ENCODE measurements at places on chromosomes 3 and 15.

DNA sequence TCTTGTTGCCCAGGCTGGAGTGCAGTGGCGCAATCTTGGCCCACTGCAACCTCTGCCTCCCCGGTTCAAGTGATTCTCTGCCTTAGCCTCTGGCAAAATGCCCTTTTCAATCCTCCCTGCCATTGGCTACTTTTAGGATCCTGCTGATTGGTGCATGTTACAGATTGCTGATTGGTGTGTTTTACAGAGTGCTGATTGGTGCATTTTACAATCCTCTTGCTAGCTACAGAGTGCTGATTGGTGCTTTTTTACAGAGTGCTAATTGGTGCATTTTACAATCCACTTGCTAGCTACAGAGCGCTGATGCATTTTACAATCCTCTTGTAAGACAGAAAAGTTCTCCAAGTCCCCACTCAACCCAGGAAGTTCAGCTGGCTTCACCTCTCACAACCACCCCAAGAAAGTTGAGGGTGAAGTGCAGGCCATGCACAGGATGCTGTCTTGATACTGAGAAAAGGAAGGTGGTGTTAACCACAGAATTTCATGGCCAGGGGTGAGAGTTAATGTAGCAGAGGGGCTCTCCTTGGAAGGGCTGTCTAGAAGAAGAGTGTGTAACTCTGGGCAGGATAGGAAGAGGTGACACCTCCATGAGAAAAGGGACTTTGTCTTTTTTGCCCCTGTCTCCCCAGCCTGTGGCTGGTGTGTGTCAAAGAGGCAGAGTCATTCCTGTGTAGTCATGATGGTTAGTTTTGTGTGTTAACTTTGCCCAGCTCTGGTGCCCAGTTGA lies 145.9 kb downstream of the APBA2 start:
- DNase-seq, result no peak

DNA sequence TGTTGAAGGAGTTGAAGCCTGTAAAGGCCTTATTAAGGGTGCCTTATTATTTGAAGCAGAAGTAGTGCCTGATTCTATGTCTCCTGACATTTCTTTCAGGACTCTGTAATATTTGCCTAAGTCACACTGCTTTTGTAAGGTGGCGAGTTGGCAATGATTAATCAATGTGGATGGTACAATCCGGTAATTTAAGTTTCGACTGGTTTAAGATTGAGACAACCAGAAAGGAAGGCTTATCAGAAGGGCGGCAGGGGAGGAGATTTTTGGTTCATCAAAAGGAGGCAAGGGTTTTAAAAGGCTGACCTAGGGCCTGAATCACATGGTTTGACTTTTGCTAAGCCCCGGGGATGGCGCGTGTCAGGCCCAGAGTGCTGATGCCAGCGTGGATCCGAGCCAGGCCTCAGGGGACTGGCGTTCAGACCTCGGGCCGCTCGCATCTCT lies 830 bp upstream of the RNF13 start:
- DNase-seq, result no peak

DNA sequence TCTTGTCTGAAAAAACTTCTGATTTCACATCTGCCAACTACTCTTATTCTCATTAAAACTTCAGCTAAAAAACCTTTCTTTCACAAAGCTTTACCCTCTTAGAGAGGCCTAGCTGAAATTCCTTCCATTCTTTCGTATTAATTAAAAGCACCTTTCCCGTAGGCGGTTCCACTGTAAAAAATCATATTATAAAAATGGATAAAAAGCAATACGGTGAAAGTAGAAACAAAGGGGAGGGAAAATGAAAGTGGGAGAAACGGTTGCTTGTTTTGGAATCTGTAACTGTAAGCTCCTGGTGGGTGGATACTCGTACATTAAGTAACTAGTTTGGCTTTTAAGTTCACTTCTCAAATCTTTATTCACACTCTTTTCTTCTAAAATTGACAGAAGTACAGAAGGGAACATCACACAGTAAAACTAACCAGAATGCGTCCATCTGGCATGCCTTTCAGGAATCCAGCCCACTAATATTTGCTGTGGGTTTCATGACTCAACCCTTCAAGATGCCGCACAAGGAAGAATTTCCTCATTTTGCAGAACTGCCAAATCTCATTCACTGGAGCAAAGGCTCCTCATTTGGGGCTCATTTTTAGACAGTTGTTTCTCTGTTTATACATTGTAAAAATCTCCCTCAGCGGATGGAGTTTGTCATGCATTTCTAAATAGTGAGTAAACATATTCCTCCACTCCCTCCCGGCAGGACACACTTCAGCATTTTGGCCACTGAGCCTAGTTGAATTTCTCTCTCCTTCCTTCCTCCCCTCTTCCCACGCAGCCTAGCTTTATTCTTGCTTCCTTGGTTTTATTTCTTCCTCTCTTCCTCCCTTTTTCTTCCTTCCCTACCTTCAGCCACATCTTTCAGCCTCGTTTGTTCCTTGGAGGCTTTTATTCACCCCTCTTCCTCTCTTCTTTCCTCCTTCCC lies 419.5 kb upstream of the NAALADL2 start:
- peak; percentile 4 for DNase-seq

GRCh38 chr15:47890397-47891150 lies 173.3 kb downstream of the SEMA6D start:
- DNase-seq, result no peak

GRCh38 chr15:51888593-51889195 lies 59.2 kb downstream of the TMOD3 start:
- DNase-seq, result no peak

DNA sequence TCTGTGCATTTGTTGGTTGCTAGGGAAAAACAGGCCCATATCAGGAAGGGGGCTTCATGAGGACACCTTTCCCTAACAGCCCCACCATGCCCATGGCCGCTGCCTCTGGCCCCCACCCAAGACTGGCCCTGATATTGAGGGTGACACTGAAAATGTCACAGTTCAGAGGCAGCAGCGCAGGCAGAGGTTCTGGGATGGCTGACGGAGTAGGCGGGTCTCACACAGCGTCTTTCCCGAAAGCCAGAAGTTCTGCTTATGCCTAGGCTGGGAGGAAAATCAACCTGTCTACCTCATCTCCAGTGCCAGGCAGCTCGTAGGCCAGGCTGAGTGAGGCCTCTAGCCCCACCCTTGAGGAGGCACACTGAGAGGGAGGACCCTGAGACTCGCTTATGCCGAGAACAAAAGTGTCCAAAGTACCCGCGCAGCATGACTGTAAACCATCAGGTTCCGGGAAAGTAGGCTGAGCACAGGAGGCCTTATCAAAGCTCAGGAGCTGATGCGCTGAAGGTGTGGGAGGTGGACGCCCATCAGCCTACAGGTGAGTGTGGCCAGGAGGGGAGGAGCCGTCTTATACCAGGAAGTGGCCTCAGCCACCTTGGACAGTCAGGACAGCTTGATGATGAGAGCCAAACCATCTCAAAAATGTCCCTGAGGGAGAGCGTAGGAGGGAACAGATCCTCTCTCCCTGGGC lies 27.5 kb downstream of the GRAMD2A start:
- no peak for DNase-seq

- no peak for DNase-seq
Observed at GRCh38 chr15:75647370-75648155, at the start of gene SNX33. TSS of gene SNX33 (plus strand) at chr15:75647912. CDS start at chr15:75649103, 1,191 bp downstream.

- DNase-seq, result no peak
Observed at GRCh38 chr3:58062472-58062871, 54.2 kb downstream of the FLNB start.

DNA sequence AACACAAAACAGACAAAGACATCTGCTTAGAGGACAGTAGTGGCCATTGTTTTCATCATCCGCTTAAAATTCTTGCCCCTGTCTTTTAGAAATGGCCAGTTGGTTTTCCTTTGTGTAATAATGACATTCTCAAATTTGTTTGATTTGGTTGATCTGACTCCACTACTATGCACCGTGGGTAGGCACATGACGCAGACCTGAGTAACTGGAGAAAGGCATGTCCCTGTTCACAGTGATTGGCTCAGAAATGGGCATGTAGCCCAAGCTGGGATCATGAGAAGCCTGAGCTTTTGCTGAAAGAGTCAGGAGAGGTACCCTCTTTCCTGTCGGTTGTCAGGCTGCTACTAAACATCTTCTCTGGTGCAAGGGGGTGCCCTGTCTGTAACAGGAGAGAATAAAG lies 36.6 kb upstream of the MAGI1 start:
- no peak for DNase-seq

- no peak for DNase-seq
Observed at GRCh38 chr15:60772395-60773120, 293.6 kb upstream of the ICE2 start.

DNA sequence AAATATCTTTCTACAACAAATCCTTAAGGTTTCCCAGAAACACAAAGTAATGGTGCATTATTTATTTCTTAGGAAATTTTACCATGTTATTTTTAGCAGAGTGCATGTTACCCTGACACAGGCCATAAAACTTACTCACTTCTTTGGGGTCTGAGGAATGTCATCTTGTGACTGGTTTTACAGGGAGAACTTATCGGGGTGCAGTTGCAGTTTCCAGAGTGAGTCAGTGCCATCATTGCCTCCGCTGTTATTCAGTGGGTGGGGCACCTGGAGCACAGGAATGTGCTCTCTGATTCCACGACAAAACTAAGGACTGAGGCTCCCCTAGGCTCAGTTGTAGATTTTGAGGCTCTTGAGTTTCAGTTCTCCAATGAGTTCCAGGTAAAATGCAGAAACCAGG lies 11.1 kb upstream of the GREM1 start:
- DNase-seq, result no peak

- DNase-seq, result peak; percentile 87
Observed at GRCh38 chr3:14371573-14372474, 30.6 kb upstream of the SLC6A6 start.

GRCh38 chr15:60128710-60129109 lies 124.6 kb downstream of the FOXB1 start:
- no peak for DNase-seq

GRCh38 chr3:44337248-44337785 lies 1.2 kb upstream of the TCAIM start:
- no peak for DNase-seq

- DNase-seq, result no peak
Observed at GRCh38 chr15:60509470-60509869, 30.5 kb upstream of the ICE2 start.

GRCh38 chr15:25707656-25708365 lies 155.3 kb downstream of the ATP10A start:
- no peak for DNase-seq

DNA sequence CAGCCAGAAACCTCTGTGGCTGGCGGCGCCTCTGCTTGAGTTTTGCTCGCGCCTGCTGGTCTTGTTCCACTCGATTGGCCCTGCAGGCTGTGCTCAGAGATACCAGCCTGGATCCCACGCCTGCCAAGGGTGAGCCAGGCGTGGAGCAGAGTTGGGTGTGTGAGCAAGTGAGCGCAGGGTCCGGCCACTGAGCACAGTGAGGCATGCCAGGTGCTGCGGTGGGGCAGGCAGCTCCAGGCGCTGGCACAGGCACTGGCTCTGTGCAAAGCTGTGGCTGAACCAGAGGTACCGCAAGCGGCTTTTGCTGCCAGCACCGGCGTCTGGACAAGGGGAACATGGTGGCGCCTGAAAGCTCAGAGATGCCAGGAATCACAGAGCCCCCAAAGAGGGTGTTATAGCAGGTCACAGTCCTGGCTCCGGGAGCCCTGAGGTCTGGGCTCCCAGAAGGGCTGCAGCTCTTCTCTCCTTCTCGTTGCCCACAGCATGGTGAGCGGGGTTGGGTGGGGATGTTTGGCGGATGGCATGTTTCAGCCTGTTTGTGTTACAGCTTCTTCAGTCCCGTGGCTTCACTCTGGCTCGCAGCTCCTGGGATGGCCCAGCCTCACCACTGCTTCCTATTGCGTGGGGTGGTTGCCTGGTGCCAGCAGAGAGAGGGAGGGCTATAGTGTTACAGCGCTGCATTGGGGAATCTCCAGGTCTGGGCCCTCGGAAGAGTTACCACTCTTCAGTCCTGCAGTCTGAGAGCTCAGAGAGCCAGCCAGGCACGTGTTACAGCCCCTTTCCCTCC lies 73.9 kb downstream of the NR1D2 start:
- no peak for DNase-seq

DNA sequence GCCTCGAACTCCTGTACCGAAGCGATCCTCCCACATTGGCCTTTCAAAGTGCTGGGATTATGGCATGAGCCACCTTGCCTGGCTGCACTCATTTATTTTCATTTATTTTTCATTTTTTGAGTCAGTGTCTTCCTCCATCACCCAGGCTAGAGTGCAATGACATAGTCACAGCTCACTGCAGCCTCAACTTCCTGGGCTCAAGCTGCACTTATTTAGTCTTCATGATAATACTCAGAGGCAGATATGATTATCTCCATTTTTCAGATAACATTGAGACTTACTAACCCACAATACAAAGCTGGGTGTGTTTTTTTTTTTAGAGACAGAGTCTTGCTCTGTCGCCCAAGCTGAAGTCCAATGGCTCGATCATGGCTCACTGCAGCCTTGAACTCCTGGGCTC lies 10.0 kb downstream of the PRKCI start:
- DNase-seq, result no peak

DNA sequence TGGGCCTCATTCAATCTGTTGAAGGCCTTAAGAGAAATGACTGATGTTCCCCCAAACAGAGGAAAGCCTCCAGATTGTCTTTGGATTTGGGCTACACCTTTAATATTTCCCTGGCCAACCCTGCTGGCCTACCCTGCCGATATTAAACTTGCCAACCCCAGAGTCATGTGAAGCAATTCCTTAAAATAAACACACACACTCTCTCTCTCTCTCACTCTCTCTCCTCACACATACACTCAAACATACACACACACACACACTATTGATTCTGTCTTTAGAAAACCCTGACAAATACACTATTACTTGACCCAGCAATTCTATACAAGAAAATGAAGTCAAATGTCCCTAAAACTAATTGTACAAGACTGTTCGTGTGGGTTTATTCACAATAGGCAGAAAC lies 109.9 kb upstream of the ST8SIA2 start:
- no peak for DNase-seq

GRCh38 chr3:156681002-156681401 lies 6.6 kb downstream of the TIPARP start:
- no peak for DNase-seq

- no peak for DNase-seq
Observed at GRCh38 chr15:88912500-88912921, 668 bp downstream of the MFGE8 start.

- no peak for DNase-seq
Observed at GRCh38 chr3:54960082-54960481, 32.2 kb upstream of the LRTM1 start.

GRCh38 chr15:40084650-40085049 lies 24.0 kb downstream of the BMF start:
- no peak for DNase-seq

DNA sequence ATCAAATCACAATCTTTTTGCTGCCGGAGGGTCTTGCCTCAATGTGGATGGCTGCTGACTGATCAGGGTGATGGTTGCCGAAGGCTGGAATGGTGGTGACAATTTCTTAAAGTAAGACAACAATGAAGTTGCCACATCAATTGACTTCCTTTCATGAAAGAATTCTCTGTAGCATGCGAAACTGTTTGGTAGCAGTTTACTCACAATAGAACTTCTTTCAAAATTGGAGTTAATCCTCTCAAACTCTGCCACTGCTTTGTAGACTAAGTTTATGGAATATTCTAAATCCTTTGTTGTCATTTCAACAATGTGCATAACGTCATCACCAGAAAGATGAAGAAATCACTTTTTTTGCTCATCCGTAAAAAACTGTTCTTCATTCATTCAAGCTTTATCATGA lies 65.8 kb downstream of the B3GNT5 start:
- DNase-seq, result no peak
